Transverse colon (tissue), 4 donors: ENCODE measurements at places on chromosomes 2 and 18.

GRCh38 chr2:100757621-100758394, 62.1 kb upstream of the NPAS2 start:
- no peak for DNase-seq

DNA sequence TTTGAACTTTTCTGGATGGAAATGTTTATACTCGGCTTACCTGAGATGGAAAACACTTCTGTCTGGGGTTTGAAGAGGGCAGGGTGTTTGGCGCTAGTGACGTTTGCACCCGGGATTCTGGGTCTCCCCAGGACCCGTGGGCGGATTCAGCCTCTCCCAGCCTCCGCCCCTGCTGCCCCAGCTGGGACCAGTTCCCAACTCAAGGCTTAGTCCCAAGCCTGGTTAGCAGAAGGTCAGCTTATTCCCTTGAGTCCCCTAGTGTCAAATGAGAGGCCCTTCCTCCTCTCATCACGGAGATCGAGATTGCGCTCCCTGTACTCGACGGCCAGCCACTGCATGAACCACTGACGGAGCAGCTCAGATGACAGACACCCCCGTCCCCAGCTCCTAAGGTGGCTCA, 123.2 kb downstream of the RTP5 start:
- no peak for DNase-seq

GRCh38 chr18:13572721-13573120, 153.6 kb downstream of the FAM210A start:
- DNase-seq, result no peak

DNA sequence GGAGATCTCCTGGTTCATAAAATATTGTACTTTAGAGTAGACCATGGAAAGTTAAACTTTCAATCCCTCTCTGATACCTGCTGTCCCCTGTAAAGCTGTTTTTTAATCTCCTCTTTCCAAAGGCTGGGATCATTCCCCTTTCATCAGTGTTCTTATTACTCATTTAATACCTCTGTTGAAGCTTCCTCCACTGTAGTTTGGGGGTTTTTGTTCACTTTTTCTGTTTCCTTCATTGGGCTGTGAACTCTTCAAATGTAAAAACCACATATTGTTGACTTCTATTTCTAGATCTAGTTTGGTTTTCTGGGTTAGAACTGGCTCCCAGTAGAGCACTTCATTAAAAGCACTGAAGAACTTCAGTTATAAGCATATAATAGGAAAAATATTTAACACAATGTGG, 598.1 kb downstream of the RNF144A start:
- DNase-seq, result no peak

DNA sequence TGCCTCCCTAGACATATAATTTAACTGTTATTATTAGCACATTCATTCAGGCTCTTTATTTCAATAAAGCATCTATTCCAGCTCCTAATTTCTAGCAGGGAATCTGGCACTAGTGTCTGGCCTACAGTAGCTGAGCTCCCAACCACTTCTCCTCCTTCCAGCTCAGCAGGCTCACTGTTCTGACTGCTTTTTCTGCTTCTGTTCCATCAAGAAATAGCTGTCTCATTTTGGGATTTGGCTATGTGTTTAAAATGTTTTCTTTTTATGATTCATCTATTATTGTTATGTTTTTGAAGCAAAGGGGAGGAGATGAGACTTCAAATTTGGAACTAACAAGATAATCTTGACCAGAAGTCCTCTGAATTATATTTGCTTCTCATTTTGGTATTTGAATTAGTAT, 172.7 kb upstream of the SMAD7 start:
- no peak for DNase-seq

DNA sequence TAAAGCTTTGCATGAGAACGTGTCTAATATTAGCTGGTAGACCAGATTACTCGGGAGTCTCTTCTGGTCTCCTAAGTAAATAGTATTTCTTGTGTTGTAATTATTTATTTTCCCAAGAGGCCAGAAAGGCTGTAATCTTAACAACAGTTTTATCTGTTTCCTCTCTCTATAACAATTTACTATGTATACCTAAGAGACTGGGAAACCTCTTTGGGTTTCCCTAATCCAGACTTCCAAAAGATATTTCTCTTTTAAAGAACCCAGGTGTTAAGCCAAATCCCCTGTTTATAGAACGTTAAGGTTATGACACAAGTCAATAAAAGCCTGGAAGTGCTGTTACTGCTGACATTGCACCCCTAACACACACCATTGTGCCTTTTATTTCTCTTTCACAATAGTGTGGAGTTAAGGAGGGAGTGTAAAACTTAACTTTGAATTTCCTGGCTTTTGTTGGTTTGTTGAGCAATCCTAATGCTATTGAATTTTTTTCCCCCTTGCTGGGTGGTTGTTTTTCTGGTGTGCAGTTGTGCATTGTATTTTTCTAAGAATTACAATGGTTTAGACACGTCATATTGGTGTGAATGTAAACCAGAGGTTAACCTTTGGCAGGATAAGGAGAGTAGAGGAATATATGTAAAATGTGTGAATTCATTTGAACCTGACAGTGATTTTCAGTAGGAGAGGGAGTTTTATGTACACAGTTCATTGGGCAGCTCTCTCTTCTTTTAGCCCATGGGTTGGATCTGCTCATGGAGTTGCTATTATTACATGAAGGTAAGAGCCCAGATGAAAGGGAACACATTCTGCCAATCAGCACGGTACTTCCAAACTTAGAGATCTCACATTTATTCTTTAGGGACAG, 192.8 kb downstream of the MTX2 start:
- no peak for DNase-seq
